ENCODE measurements at places on chromosomes 11 and 22. TPM values are rescaled to one million over a fixed set of nuclear protein-coding genes. Genes with fewer than 3 reads are reported as not detected.

The PIWIL4 gene
- 5.0 TPM for total RNA-seq

The ACAT1 gene
- 37.3 TPM for total RNA-seq

The CPSF7 gene
- 60.3 TPM for total RNA-seq

The MRPL21 gene
- total RNA-seq, result 37.4 TPM

The UBQLN3 gene
- total RNA-seq, result 2.9 TPM

The UBQLNL gene
- 1.6 TPM for total RNA-seq

- no peaks in the 10 kb centered on the region for H3K36me3 ChIP-seq
- no peak for DNase-seq
- H3K4me1 ChIP-seq, result no peaks in the 10 kb centered on the region
- H3K27me3 ChIP-seq, result no peaks in the 10 kb centered on the region
- H3K4me3 ChIP-seq, result no peak overlapping the region
Measured at GRCh38 chr11:23919455-23919854, 577.4 kb upstream of the LUZP2 start.

DNA sequence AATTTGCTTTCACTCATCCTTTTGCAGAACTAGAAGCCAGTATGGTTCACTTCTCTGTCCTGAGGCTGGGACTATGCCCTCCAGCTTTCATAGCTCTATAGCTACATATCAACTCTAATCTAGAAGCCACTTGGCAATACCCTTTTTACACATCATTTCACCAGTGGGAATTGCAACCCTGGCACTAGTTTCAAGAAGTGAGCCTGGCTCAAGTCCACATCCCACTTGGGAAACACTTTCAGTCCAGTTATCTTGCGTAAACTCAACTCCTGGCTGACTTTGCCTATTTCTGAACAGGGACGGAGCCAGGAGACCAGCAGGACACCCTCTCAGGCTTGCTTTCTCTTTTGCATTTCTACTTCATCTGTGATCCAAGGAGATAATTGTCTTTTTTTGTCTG is 19.9 kb upstream of the FAT3 start:
- no peak overlapping the region for H3K27ac ChIP-seq

DNA sequence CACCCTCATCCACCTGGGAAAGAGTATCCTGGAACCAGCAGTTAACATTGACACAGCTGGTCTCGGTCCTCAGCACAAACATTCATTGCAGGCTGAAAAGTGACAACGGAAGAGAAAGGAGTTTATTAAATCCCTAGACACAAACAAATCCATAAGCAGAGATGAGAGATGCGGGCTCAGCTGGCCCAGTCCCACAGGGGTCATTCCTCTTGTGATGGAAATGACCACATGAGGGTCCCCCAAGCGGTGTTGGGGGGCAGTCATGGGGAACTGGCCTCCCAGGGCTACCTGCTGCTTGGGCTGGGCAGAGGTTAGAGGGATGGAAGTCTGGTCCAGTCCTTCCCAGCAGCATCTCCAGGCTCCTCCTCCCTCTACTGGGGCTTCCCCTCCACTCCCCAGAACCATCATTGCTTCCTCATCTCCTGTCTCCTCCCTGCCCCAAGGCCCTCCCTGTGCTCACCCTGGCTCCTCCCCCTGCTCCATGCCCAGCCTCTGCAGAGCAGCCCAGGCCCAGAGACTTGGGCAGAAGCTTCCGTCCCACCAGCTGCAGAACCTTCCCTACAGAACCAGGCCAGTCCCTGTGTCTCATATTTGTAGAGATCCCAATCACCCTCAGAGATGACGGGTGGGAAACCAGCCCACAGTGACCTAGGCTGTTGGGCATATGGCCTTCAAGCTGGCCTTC is 5.4 kb upstream of the IGLL5 start:
- H3K27me3 ChIP-seq, result no peaks in the 10 kb centered on the region
- no peak overlapping the region for H3K4me3 ChIP-seq
- peaks cover 43% of the 10 kb centered on the region for H3K4me1 ChIP-seq
- no peaks in the 10 kb centered on the region for H3K36me3 ChIP-seq
- DNase-seq, result no peak
- H3K27ac ChIP-seq, result peak overlapping the region; percentile 33

DNA sequence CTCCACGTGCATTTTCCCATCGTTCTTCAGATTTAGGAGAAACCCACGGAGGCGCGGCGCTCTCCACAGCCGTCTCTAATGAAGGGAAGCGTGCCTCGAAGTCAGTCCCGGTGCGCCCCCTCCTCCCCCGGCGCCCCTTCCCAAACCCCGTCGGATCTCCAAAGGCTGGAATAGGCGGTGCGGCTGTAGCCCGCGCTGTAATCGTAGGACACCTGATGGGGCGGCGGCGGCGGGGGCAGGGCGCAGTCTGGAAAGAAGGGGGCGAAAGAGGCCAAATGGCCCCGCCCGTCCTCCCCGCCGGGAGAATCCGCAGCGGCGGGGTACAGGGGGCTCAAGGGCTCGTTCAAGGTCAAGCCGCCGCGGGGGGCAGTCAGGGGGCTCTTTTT is 1.3 kb downstream of the FAM181B start:
- DNase-seq, result no peak
- no peak overlapping the region for H3K27ac ChIP-seq
- H3K4me1 ChIP-seq, result peaks cover 21% of the 10 kb centered on the region
- peaks cover 88% of the 10 kb centered on the region for H3K27me3 ChIP-seq
- H3K36me3 ChIP-seq, result no peaks in the 10 kb centered on the region

DNA sequence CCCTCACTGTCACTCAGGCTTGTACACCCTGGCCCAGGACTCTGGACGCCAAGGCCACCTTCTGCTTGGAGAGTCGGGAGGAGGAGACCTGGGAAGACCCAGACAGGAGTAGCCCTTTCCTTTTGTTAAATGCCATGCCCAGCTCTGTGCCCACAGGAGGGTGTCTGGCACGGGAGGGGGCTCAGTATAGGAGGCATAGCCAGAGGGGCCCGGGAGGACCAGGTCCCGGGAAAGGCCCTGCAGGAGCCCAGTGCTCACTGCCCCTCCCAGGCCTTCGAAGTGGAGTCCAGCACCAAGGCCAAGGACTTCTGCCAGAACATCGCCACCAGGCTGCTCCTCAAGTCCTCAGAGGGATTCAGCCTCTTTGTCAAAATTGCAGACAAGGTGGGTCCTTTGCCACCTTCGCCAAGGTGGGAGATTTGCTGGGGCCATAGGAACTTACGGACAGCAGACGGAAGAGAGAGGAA is 79.0 kb downstream of the MYO7A start:
- no peaks in the 10 kb centered on the region for H3K36me3 ChIP-seq
- DNase-seq, result peak; percentile 72
- no peaks in the 10 kb centered on the region for H3K4me1 ChIP-seq
- H3K27me3 ChIP-seq, result no peaks in the 10 kb centered on the region
- no peak overlapping the region for H3K4me3 ChIP-seq

- no peaks in the 10 kb centered on the region for H3K36me3 ChIP-seq
- peak overlapping the region; percentile 34 for H3K27ac ChIP-seq
- H3K27me3 ChIP-seq, result no peaks in the 10 kb centered on the region
- no peak for DNase-seq
- H3K4me3 ChIP-seq, result no peak overlapping the region
Measured at GRCh38 chr11:128323381-128323780, 264.0 kb downstream of the ETS1 start.

DNA sequence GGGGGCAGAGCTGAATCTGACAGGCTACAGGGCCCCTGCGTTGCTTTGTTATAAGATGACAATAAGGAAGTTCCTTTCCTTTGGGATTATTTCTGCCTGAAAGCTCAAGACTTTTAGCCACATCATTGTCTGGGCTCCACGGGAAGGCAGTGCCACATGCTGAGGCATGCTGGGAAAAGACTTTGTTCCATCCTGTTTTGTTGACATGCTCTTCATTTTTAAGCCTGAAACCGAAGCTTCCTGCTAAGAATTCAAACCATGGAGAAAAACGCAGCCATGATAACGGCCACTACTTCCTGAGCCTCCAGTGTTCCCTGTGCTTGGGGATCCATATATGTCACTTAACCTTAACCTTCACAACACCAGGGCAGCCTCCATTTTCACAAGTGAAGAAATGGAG is 5.5 kb upstream of the TCF20 start:
- H3K27me3 ChIP-seq, result no peaks in the 10 kb centered on the region
- H3K27ac ChIP-seq, result no peak overlapping the region
- H3K36me3 ChIP-seq, result no peaks in the 10 kb centered on the region
- no peaks in the 10 kb centered on the region for H3K4me1 ChIP-seq
- no peak for DNase-seq
- no peak overlapping the region for H3K4me3 ChIP-seq

DNA sequence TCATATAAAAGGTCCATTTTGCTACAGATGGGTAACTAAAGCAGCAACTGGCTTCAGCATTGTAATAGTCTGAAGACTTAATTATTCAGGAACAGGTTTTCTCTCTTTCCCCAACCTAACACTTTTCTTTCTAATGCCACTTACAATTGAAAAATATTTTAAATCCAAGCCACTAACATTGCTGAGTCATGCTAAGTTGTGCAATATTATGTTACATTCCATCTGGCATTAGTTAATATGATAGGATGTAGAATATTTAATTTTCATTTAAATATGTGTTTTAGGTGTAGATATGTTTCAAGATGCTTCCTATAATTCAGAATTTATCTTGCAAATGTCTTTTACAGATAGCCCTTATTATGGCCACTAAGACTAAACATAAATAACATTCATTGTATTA is 98.6 kb downstream of the KIF18A start:
- no peaks in the 10 kb centered on the region for H3K36me3 ChIP-seq
- H3K27ac ChIP-seq, result no peak overlapping the region
- DNase-seq, result no peak
- H3K4me1 ChIP-seq, result no peaks in the 10 kb centered on the region
- no peaks in the 10 kb centered on the region for H3K27me3 ChIP-seq

GRCh38 chr22:37462983-37463382 is 23.2 kb downstream of the MFNG start:
- H3K36me3 ChIP-seq, result no peaks in the 10 kb centered on the region
- no peaks in the 10 kb centered on the region for H3K4me1 ChIP-seq
- no peak for DNase-seq
- no peaks in the 10 kb centered on the region for H3K27me3 ChIP-seq
- H3K4me3 ChIP-seq, result no peak overlapping the region

DNA sequence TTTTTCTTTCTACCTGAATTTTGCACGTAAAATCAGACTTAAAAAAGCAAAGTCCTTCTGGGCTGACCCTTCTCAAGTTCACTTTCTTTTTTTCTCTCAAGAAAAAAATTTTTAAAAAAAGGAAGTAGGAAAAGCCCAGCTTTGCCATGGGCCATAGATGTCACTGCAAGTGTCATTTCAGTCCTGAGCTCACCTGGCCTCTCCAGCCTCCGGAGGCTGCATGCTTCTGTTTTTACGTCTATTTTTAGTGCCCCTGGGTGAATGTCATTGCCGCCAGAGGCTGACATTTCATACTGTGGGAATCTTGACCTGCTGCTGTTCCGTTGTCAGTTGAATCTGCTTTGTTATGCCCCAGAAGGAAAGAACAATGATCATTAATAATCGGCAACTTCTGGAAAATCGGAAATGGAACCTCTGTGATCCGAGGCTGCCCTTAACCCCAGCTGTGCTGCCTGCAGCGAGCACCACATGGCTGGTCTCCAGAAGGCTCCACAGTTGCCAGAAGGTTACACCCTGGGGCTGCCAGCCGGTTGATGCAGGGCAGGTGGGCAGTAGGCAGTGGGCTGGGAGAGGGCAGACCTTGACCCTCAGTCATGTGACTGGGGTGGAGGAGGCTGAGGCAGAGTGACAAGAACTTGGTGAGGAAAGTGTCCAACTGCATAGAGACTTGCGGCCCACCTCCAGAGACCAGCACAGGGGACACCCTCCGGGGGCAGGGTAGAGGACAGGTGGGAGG is 16.7 kb upstream of the MYEOV start:
- no peaks in the 10 kb centered on the region for H3K36me3 ChIP-seq
- H3K27me3 ChIP-seq, result no peaks in the 10 kb centered on the region
- no peak overlapping the region for H3K27ac ChIP-seq
- peak; percentile 56 for DNase-seq
- no peak overlapping the region for H3K4me3 ChIP-seq
- no peaks in the 10 kb centered on the region for H3K4me1 ChIP-seq

- H3K4me1 ChIP-seq, result no peaks in the 10 kb centered on the region
- H3K27me3 ChIP-seq, result no peaks in the 10 kb centered on the region
- H3K4me3 ChIP-seq, result no peak overlapping the region
- DNase-seq, result no peak
- H3K36me3 ChIP-seq, result no peaks in the 10 kb centered on the region
- no peak overlapping the region for H3K27ac ChIP-seq
Measured at GRCh38 chr11:102933627-102934026, 21.9 kb downstream of the MMP13 start.

- H3K27ac ChIP-seq, result no peak overlapping the region
- H3K4me3 ChIP-seq, result no peak overlapping the region
- H3K27me3 ChIP-seq, result no peaks in the 10 kb centered on the region
- H3K4me1 ChIP-seq, result no peaks in the 10 kb centered on the region
- no peaks in the 10 kb centered on the region for H3K36me3 ChIP-seq
- DNase-seq, result no peak
Measured at GRCh38 chr22:36900880-36901279, 12.5 kb upstream of the CSF2RB start.

- H3K4me1 ChIP-seq, result no peaks in the 10 kb centered on the region
- no peak overlapping the region for H3K4me3 ChIP-seq
- H3K27me3 ChIP-seq, result no peaks in the 10 kb centered on the region
- H3K36me3 ChIP-seq, result no peaks in the 10 kb centered on the region
- no peak overlapping the region for H3K27ac ChIP-seq
Measured at GRCh38 chr11:15947681-15948648, 408.4 kb downstream of the SOX6 start.

DNA sequence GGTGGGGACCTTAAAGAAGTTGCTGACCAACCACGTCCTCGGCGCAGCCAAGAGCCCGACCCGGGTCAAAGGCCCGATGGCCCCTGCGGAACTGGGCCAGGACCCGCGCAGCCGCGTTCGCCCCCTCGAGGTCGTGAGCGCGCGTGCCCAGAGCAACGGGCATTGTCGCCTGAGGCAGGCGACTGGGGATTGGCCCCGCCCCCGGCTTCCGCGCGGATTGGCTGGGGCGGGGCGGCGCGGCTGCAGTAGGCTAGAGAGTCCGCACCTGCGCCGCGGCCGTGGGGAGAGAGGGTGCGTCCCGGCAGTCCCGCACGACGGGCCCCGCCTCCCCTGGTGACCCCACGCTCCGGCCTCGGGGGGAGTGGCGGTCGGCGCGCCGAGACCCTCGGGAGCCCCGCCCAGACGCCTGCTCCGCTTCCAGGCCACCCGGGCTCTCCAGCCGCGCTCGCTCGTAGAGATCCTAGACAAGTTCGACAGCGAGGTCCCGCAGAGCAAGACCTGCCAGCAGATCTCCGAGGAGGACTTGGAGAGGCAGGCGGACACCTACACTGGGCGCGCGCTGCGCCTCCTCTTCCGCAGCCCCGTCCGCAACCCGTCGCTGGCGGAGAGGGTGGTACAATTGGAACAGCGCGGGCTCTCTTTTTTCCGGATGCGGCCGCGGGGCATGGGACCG is 8.3 kb upstream of the PPIL2 start:
- peak overlapping the region; percentile 78 for H3K27ac ChIP-seq
- peak; percentile 95 for DNase-seq
- H3K36me3 ChIP-seq, result no peaks in the 10 kb centered on the region
- no peaks in the 10 kb centered on the region for H3K27me3 ChIP-seq

Measured in spleen (tissue), 13 donors.